NCI-H1092 (cell line): ENCODE measurements at places on chromosomes 4 and X.

DNA sequence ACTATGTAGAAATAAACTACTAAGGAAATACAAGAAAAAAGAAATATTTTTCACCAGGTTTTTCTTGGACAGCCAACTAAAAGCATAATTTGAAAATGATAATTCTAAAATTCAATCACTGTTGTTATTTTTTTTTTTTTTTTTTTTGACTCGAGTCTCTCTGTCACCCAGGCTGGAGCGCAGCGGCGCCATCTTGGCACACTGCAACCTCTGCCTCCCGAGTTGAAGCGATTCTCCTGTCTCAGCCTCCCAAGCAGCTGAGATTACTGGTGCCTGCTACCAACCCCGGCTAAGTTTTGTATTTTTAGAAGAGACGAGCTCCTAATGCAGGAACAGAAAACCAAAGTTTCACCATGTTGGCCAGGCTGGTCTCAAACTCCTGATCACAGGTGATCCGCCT lies 122.3 kb upstream of the UGT8 start:
- DNase-seq, result no peak

DNA sequence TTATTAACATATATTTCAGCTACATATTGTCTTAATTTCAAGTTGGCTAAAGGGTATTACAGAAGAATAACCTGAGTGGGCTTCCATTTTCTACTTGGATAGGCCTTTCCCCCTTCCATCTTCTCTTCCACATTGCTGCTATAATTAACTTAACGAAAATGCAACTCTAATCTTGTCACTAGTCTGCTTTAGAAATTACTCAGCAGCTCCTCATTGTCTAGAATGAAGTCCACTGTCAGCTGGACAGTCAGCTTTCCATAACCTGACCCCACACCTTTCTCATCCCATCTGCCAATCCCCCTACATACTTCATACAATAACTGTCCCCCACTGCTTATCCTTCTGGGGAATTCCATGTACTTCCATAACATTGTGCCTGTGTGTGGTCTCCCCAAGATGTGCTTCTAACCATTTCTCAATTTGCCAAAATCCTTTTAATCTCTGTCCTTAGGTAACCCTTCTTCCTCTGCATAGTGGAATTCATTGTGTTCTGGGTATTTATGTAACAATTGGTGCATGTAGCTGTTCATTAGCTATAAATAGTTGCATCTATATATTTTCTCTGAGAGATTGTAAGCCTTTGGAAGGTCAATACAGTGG lies 4.8 kb downstream of the MND1 start:
- DNase-seq, result no peak

- no peak for DNase-seq
Measured at GRCh38 chr4:10949039-10949733, 264.6 kb upstream of the CLNK start.

DNA sequence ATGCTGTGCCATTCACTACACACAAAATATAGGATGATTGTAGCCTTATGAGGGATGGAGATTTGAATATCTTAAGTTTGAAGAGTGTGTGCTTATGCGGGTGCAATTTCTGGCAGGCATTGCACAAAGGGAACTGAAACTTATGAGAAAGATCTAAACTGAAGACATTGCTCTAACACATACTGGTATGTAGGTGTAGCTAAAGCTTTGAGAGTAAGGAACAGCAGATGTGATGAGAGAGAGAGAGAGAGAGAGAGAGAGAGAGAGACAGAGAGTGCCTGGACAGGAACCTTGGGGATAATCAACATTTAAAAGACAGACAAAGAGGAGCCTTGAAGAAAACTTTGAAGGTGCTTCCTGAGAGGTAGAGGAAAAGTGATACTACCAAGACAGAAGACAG lies 379.7 kb downstream of the SPRY1 start:
- DNase-seq, result no peak

GRCh38 chr4:158182736-158183135 lies 9.9 kb upstream of the GASK1B start:
- DNase-seq, result no peak

DNA sequence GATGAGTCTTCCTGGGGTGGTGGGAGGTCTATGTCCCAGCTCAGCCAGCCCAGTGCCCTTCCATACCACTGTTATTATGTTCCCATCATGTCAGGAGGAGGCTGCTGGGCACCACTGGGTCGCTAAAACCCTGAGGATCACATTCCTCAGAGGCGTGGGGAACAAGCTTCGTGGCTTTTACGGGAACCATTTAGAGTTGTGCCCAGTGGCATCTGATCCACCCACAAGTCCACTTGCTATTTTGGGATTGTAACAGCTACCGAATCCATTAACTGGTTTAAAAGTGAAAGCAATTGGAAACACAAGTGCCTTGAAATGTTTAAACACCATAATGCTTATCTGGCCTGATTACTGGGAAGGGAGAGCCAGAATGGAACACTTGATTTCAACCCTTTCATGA lies 13.1 kb upstream of the CCKAR start:
- DNase-seq, result no peak

GRCh38 chr4:168735735-168736134 lies 238.9 kb downstream of the PALLD start:
- no peak for DNase-seq
